Fibroblast of gingiva (primary cell): ENCODE measurements at places on chromosomes 3 and 15.
A peak's percentile ranks its signal among the peaks of the same experiment; 100 is the strongest.

- DNase-seq: peak; percentile 72
These were observed 38.0 kb upstream of the COPB2 start for GRCh38 chr3:139427283-139428060.

- no peak for DNase-seq
These were observed 611.3 kb downstream of the SI start for GRCh38 chr3:164467007-164467406.

DNA sequence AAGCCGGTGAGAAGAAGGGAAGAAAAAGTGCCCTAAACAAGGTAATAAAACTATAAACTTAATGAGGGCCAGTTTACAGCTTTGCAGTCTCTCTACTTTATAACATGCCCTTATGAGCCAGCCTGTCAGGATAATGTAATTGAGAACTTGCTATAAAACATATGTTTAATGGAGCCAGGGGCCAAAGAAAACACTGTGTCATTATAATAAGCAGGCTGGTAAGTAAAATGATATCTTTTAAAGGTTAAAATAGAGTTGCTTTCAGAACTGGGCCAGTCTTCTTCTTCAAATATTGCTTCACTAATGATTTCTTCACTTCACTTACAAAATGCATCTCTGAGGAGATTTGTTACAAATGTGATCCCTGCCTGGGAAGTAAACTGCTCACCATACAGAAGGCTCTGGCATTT is 192.5 kb downstream of the SHOX2 start:
- peak; percentile 97 for DNase-seq

DNA sequence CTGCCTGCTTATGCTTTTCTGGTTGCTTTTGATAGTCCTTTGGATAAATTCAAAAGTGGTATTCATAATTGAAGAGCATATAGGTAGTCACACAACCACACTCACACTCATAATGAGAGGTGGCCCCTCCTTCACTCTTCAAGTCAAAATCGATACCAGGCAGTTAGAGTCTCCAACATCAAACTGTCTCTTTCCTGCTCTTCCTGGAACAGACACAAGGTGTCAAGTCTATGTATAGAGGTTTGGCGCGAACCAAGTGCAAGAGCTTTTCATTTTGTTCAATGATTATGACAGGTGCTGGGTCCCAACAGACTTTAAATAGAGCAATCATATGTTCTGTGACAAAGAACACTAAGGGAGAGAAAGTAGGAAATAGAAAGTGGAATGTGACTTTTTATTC is 29.9 kb upstream of the RGMA start:
- DNase-seq: no peak

DNA sequence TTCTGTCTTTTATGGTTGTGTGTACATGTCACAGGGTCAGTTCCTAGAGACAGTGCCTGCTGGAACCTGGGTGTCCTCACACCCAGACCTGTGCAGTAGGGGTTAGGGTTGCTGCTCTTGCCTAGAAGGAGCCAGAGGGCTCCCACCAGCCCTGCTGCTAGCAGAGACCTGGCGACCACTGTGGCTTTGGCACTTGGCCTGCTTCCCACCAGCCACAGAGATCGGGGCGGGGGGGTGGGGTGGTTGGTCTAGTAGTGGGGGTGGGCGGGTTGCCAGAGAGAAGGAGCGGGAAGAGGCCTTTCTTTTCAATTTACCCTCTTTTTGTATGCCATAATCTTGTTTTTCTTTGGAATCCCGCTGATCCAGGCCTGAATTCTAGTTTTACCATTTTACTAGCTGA is 29.4 kb downstream of the EEFSEC start:
- DNase-seq: no peak

DNA sequence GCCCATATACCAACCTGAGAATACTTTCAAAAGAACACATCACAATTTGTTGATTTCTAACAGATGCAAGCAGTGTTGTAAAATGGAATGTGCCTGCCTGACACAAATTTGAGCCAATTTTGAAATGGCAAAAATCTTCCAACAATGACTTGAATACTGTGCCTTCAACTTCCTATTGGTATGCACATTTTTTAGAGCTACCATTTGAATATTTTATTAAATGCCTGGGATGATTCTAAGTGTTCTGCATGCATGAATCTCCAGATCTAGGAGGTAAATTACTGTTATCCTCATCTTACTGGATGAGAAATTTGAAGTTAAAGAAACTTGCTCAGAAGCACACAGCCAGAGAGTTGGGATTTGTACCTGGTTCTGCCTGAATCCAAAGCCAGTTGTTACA is 282.8 kb upstream of the LRRN1 start:
- no peak for DNase-seq

- no peak for DNase-seq
These were observed 205.1 kb downstream of the GAP43 start for GRCh38 chr3:115828401-115828800.

DNA sequence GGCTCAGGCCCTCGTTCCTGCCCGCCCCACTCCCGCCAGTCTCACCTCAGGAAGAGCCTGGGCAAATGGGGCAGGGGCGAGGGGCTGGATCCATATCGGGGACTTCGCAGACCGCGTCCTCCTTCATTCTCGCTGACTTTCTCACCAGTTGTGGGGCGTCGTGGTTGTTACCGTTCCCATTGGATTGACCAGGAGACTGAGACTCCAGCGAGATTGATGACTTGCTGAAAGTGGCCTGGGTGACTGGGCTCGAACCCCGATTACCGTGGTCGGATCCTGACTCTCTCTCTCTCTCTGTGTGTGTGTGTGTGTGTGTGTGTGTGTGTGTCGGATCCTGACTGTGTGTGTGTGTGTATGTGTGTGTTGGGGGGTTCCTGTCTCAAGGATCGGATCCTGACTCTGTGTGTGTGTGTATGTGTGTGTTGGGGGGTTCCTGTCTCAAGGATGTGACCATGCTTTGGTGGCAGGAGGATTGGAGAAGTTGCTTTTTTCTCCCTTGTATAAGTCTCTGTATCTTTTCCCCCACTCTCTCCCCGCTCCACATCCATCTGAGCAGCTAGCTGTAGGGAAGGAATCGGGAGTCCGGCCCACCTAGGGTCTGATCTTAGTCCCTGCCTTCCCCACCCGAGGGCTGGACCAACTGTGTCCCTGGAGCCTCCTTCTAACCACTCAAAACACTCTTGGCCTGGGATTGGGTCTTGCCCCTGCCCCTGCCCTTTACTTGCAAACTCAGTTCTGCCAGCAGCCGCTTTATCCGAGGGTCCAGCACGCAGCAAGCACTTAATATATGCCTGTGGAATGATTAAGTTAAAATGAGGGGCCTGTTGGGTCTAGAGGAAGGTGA is 603 bp downstream of the PLEKHO2 start:
- peak; percentile 53 for DNase-seq

DNA sequence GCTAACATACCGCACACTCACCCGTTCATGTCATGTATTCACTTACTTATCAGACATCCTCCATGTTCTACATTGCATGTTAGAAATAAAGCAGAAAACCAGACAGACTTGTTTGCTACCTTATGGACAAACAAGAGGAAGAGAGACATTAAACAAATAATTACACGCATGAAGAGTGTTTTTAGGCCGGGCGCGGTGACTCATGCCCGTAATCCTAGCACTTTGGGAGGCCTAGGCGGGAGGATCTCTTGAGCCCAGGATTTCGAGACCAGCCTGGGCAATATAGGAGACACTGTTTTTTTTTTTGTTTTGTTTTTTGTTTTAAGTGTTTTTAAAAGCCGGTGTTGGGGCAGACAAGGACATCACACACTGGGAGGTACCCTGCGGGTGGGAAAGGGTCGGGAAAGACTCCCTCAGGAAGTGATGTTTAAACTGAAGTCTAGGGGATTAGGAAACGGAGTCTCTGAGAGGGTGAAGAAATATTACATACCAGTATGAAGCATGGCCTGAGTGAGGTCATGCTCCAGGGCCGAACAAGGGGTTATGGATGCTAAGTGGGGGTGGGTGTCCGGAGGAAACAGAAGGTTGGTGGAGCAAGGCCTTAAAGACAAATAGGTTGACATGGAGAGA is 2.1 kb upstream of the USP3 start:
- peak; percentile 57 for DNase-seq

- peak; percentile 83 for DNase-seq
These were observed 19.9 kb downstream of the IQGAP1 start for GRCh38 chr15:90407871-90408317.
